Stimulated activated CD4-positive, alpha-beta T cell treated with anti-CD3 and anti-CD28 coated beads, TNF-alpha, amount 100 ng/mL, for 24 hours (primary cell): ENCODE measurements at places on chromosomes 1 and 21.

GRCh38 chr1:12400027-12400693, 170.3 kb downstream of the VPS13D start:
- no peak for DNase-seq

- DNase-seq, result no peak
These were observed 4.5 kb downstream of the TMCC2 start for GRCh38 chr1:205232127-205232820.

- DNase-seq, result no peak
These were observed 31.4 kb downstream of the NAV1 start for GRCh38 chr1:201570181-201570885.

GRCh38 chr1:157469752-157470675, 82.3 kb downstream of the FCRL5 start:
- DNase-seq, result no peak

- peak; percentile 93 for DNase-seq
These were observed 2.6 kb upstream of the ZBTB18 start for GRCh38 chr1:244048256-244049161.

DNA sequence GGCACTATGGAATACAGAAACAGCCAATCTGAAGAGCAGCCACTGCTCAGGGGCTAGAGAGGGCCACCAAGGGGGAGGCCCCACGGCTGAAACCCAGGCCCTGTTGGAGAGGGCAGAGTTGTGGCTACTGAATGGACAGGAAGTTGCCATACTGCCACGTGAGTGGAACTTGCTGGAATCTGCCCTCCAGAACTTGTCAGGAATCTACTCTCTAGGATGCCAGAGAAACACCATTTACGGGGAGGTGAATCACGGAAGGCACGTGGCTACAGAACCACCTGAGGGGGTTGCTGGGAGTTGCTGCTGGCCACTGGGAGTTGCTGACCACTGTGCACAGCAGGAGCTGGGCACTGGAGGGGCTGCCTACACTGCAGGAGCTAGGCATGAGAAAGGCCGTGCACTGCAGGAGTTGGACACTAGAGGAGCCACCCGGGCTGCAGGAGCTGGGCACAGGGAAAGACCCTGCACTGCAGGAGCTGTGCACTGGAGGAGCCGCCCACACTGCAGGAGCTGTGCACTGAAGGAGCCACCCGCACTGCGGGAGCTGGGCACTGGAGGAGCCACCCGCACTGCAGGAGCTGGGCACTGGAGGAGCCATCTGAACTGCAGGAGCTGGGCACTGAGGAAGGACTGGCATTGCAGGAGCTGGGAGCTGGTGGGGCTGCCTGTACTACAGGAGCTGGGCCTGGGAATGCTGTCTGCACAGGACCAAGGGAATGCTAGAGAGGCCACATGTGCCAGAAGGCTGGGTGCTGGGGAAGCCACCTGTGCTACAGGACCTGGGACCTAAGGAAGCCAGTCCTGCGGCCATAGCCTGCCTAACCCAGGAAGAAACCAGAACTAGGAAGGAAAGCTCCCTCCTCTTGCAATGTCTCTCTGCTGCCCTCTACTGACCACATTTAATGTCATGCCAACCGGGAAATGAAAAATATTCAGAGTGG, 343.4 kb downstream of the MATN1 start:
- peak; percentile 32 for DNase-seq

DNA sequence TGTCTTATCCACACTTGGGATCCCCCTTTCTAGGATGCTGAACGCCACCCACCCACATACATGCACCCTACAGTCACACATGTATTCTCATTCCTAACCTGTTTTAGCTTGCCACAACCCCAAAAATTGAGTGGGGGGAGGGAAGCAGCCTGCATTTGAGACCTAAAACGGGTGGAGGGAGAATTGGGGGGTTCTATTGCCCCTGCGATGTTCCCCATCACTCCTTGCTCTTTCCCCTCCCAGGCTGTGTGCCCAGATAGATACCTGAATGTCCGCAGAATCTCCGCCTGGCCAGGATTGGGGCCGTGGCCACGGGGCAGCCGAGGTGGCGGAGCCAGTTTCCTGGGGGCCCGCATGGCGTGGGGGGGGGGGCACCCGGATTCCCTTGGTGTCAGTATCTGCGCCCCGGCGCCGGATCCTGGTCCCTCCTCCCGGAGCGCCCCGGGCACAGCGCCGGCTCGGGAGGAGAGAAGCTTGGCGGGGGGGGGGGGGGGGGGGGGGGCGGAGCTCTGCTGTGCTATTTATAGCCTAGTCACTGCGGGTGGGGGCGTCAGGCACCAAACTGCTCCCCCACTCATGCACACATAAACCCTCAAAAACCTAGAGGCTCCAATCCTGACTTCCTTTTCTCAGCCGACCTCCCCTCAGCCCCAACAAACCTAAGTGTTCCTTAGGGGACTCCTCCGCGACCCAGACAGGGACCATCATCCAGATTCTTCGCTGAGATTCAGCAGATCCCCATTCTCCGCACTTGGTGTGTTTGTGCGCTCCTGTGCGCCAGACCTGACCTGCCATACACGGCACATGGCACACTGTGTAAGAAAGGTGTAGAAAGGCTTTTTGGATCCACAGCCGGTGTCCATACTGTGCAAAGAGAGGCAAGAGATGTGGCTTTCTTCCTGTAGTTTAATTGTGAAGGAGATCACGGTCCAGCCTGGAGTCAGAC, 1.9 kb downstream of the ANKRD34A start:
- DNase-seq, result no peak

GRCh38 chr1:99447721-99448120, 183.4 kb downstream of the PLPPR4 start:
- no peak for DNase-seq

GRCh38 chr1:89736937-89737733, 83.7 kb upstream of the LRRC8D start:
- no peak for DNase-seq

DNA sequence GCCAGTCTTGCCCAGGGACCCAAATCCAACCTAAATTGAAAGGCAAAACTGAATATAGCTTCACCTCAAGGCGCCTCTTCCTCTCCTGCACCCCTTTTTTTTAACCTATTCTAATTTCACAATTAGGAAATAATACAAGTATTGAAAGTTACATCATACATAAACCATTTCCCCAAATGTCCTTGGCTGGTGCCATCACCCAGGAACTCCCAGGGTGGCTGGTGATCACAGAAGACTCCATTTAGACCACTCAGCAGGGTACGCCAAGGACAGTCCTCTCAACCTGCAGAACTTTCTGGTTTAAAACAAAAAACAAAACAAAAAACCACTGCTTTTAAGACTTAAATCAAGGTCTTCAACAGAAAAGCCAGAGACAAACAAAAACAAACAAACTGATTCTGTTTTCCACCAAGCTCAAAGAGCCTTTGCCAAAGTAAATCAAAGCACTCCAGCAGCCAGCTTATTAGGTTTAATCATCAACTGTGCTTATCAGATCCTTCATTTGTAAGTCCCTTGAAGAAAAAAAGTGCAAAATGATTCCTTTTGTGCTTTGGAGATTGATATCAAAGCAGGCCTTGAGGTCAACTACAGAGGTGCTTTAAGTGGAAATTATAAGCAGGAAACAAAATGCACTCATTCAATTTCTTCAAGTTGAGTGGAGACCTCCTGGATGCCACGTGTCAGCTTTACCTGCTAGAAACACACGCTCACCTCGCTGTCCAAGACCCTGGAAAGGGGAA, 113.0 kb downstream of the ETS2 start:
- DNase-seq, result no peak

GRCh38 chr1:29309621-29310020, 73.3 kb downstream of the PTPRU start:
- DNase-seq, result no peak

DNA sequence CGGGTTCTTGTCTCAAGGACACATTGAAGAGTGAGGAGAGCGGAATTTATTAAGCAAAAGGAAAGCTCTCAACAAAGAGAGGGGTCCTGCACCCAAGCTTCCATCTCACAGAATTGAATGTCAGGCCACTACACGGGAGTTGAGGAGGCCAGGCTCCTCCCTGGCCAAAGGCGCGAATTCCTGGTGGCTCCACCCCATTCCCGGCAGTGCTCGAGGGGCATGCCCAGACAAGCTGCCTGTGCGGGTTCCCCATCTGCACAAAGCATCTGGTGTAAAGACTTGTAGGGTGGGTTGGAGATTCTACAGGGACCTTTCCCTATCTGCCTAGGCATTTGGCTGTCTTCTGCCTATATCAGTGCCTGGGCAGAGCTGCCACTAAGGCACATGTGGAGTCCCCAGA, 648.5 kb upstream of the PKN2 start:
- no peak for DNase-seq

DNA sequence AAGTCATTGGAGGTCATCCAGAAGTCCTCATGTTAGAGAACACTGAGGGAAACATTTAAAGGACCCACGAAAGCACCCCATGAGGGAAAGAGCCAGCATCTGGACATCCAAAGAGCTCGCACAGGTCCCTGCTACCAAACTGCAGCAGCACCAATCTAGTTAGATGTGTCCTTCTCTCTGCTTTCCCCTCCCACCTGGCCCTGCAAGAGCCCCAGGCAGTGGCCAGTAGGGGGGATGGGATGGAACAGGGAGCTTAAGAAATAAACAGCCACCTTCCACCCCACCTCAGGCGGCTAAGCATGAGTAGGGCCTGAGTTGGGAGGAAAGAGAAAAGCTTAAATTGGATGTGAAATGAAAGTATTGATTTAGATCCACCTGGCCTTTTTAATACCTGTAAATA, 175.9 kb upstream of the KCND3 start:
- no peak for DNase-seq

DNA sequence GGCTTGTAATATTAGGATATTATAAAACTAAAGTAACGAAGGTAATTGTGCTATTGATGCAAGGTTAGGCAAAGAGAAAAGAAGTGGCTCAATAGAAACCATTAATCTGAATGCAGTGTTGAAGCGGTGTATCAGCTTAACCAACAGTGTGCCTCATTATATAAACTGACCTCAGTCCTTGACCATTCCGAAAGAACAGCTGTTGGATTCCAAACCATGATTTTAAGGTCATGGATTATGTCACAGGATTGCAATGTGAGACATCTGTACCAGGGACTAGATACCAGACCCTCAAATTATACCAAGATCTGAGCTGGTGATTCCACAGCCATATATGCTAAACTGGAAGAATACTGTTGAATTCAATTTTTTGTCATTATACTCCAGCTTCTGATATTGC, 134.2 kb upstream of the HP1BP3 start:
- no peak for DNase-seq

DNA sequence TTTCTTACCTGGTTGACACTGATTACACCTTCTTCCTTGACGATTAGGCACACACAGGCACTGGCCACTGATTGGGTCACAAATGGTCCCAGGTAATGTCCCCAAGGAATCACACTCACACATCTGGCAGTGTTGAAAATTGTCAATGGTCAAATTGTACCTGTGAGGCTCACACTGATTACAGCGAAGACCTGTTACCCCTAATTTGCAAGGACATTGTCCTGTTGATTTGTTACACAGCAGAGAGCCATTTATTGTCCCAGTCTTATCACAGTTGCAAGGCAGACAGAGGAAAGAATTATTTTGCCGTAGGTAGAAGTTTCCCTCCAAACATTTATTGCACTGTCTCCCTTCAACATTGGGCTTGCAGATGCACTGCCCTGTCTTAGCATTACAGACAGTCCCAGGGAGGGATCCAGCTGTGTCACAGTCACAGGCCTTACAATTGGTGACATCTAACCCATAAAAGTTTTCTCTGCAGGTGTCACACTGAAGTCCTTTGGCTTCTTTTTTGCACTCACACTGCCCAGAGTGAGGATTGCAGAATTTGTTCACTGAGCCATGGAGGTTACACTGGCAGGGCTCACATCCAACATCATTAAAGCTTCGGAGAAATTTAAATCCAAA, 176.6 kb downstream of the USH2A start:
- no peak for DNase-seq

- DNase-seq, result no peak
These were observed 2.8 kb downstream of the LINGO4 start for GRCh38 chr1:151802372-151802771.

DNA sequence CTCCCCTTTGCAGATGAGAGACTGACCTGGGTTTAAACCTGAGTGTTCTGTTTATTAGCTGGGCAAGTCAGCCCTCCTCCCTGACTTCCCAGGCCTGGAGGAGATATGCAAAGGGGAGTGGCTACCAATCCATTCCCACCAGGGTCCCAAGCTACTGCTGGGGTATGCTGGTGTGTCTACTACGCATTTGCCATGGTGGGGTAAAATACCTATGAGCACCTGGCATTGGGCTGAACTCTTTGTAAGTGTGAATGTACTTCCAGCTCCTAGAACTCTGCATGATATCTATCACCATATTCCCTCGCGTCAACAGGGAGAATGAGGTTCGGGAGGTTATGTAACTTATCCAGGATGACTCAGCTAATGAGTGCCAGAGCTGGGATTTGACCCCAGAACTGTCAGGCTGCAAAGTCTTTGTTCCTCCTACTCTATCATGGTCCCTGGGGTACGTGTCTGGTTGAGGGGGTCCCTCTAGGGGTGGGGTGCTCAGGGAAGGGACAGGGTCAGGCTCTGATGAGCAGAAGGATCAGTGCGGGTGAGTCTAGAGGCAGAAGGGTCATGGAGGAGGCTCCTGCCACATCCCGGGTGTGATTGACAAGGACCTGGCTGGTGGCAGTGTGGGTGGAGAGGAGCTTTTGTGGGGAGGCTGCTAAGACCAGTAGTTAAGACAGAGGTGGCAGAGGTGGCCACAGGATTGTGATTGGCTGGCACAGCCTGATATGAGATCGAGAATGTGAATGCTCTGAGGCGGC, 16.7 kb downstream of the AMPD2 start:
- no peak for DNase-seq

DNA sequence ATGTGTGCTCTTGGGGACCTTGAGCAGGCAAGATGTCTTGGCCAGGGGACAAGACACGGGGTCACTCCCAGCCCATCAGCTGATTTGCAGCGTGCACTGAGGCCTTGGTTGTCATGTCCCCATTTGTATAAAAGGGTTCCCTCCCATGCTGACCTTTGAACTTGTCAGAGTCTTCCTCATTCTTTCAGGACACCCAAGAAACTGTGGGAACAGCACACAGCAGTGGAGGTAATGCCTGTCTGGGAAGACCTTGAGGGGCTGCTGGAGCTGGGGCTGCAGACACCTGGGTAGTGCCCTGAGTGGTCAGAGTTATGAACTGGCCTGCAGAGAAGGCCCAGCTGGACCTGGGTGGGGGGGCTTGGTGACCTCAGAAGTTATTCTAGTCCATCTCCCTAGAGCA, 46.4 kb downstream of the FAAH start:
- DNase-seq, result no peak

- no peak for DNase-seq
These were observed 19.0 kb downstream of the MEF2D start for GRCh38 chr1:156481527-156481926.

DNA sequence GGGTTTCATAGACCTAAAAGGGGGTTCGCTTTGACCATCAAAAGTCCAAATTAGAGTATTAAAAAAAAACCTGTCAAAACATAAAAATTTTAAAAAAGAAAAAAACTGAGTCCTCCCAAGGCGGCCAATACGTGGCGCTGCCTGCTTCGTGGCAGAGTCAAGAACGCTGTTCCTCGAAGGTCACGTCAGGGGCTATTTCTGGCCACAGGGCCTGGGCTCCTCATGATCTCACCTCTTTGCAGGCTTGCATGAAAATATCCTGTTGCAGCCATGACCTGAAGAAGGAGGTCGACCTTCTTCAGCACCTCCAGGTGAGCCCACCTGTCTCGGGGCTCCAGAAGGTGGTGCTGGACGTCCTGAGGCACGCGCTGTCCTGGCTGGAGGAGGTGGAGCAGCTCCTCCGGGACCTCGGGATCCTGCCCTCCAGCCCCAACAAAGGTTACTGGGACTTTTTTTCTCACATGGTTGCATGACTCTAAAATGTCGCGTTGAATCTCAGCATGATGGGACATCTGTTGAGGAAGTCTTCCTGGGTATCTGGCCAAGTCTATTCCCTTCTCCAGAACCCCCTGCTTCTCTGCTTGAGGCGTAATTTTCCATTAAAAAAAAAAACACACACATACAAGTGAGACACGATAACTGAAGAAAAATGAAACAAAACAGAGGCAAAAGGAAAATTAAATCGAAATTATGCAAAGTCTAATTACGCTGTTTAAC, 80.4 kb upstream of the EFHD2 start:
- no peak for DNase-seq
